ENCODE measurements at places on chromosomes 16 and 17.

DNA sequence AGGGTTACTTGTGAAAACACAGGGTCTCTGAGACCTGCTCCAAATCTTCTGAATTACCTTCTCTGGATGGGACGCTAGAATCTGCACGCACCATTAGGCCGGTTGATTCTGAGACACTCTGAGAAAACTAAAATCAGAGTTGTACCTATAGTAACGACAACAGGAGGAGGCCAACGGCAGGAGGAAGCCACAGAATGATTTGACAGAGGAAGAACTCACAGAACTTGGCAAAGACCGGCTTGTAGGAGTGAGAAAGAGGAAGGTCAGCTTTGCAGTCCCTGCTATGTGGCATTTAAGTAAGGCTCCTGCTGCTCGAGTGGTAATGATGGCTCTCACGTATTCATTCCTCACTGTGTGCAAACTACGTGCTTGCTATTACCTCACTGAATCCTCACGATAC lies 483.0 kb downstream of the TMEM114 start:
- no peak for DNase-seq

GRCh38 chr17:81741594-81742452 lies 29.7 kb downstream of the SLC25A10 start:
- no peak for DNase-seq

- no peak for DNase-seq
These were observed 110.1 kb downstream of the XYLT1 start for GRCh38 chr16:17360693-17361122.

GRCh38 chr16:82190386-82190785 lies 20.4 kb upstream of the MPHOSPH6 start:
- DNase-seq, result no peak

DNA sequence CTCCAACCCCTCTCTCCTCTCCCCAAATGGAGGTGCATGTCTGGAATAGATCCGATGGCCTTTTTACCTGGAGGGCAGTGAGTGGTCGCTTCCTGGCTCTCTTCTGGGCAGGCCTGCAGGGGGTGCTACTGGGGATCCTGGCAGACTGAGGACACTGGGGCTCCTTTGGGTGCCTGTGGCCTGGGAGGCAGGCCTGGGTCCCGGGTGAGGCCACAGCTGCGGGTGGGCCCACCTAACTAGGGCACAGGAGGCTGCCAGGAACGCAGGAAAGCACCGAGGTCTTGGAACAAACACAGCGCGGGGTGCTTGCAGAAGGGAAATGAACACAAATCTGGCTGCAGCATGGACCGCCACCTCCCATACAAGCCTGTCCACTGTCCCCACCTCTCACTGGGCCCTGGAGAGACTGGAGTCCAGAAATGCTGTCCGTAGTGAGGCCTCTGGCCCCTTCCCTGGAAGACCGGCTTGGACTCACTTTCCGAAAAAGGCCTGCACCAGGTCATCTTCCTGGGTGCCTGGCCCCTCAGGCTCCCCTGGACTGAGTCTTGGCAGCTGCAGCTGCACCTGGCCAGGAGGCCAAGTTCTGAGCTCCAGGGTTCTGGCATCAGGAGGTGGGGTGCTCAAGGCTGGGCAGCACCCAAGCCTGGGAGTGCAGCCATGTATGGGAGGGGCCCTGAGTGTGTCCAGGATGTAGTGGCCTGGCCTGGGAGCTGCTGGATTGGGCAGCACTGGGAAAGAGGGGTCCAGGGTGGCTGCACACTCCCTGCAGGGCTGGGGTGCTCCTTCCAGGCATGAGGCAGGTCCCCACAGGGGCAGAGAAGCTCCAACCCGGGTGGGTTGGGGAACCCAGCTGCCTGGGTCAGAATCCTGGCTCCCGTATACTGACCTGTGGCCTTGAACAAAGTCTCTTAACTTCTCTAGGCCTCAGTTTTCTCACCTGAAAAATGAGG lies 195.1 kb downstream of the IRF8 start:
- DNase-seq, result no peak

DNA sequence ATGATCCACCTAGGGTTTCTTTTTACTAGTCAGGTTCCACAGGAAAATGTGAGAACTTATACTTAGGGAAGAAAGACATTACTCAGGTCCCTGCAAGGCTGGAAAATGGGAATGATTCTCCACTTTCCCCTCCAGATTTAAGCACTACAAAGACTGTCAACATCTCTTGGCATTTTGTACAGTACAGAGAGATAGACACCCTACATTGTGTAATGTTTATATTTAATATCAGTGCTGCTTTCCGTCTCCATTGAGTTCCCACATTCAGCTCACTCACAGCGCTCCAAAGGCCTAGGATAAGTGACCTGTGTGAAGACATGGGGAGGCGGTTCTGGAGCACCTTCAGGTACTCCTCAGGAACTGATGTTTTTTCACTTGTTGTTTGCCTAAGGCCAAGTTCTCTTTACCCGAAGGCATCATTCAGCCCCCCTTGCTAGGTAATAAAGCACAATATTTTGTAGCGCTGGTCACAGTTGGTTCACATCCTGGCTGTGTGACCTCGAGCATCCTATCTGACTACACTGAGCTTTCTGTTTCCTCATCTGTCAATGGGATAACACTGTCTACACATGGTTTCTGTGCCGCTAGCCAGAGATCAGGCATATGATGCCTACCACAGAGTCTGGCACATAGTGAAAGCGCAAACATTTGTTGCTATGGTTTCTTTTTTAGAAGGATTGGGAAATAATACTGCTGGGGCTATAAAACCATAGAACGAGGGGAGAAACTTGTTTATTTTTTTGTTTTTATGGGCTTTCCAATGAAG lies 226.6 kb downstream of the ZFHX3 start:
- DNase-seq, result no peak

- no peak for DNase-seq
These were observed at the start of gene MT1A for GRCh38 chr16:56637814-56638750. MT1A (plus strand) TSS chr16:56638666; CDS start chr16:56638739, 73 bp downstream.

- no peak for DNase-seq
These were observed 518.1 kb downstream of the KCNJ2 start for GRCh38 chr17:70687421-70687820.
